ENCODE measurements at places on chromosomes 16 and 17. TPM values are rescaled to one million over a fixed set of nuclear protein-coding genes. Genes with fewer than 3 reads are reported as not detected.

Gene CDC6
- polyA plus RNA-seq = 1.8 TPM

DNA sequence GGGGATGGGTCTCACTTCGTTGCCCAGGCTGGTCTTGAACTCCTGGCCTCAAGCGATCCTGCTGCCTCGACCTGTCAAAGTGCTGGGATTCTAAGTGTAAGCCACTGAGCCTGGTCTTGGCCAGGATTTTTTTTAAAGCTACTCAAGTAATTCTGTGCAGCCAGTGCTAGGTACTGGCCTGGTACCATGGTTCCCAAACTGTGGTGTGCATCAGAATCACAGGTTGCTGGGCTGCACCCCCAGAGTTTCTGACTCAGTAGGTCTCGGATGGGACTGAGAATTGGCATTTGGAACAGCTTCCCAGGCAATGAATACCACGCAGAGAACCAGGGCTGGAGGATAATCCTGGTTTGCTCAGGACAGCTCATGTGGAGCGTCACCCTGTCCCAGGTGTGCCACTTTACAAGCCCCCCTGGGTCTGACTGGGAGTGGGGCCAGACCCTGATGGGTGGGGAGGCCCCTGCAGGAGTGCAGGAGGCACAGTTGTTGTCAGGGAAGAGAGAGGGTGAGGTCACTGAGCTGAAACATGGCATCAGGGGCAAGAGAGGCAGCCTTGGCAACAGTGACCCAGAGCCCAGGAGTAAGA, 10.7 kb upstream of the MRPS23 start:
- DNase-seq = no peak

Gene KDM8
- polyA plus RNA-seq = 6.2 TPM

Gene HAGHL
- polyA plus RNA-seq = 12.0 TPM

Gene DPEP3
- not detected for polyA plus RNA-seq

Gene GABARAP
- polyA plus RNA-seq = 905 TPM

- no peak for DNase-seq
These were observed 124.3 kb downstream of the SOCS1 start for GRCh38 chr16:11131706-11132105.

- no peak for DNase-seq
These were observed 560.3 kb upstream of the CDH8 start for GRCh38 chr16:62596584-62596983.

DNA sequence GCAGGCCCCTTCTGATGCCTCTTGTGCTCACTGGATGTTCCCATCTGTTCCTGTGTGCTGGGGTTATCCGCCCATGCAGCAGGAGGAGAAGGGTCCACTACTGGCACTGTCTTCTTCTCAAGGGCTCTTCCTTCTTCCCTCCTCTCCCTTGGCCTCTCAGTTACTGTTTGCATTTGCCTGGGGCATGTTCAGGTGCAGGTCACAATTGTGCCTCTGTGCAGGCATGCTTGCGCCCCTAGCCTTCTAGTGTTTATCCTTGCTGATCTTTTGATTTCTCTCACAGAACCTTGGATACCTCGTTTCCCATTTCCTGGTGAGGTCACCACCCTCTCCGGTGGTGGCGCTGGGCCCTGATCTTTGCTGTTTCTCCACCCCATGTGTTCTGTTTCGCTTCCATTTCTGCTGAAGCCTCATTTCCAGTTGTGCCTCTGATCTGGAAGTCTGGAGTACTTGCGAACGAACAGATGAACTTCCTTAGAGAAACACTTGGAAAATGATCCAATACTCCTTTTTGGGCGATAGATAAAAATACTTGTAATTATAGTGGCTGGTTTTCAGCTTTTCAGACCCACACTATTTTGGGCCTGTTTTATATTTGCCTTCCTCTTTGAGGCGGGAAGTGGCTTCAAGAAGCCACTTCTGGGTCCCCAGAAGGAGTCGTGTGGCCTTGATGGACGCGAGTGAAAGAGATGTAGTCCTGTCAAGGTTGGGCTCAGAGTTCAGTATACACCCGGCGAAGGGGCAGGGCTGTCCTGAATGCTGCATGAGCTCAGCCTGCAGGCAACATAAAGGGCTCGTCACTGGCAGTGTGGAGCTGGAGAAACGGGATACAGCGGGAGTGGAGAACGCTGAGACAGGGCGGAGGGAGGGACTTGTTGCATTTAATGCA, 312.9 kb downstream of the SNX29 start:
- no peak for DNase-seq

Gene CHST6
- polyA plus RNA-seq = not detected

DNA sequence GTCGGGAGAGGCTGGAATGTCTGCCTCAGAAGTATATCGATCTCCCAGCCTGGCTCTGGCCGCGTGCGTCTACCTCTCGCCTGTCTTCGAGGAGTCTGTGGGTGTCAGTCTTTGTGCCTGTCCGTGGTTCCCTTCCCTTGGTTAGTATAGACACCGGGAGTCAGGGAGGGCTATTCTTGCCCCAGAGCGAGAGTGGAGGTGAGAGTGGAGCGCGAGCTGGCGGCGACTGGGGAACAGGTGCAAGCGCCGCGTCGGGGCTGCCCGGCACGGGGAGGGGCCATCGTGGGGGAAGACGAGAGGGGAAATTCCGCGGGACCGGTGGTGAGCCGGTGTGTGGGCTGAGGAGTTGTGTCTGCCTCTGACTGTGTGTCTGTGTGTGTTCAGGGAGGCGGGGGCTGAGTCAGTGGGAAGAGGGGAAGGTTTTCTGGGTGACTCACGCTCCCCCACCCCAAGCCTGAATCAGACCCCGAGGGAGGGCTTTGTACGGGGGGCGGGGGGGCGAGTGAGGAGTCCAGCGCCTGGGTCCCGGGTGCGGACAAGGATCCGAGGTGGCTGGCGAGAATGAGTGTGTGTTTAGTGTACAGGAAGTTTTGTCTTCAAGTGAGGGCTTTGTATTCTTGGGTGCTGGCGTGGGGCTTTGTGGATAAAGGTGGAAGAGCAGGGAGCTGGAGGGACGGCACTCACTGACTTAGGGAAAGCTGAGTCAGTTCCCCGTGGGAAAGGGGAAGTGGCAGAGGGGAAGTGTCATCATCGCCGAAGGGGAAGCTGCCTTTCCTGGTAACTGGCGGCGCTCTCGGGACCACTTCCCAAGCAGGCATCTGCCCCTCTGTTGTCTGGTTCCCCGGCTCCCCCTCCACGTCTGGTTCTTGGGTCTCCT, 8.6 kb downstream of the KDM6B start:
- DNase-seq = peak; percentile 94

GRCh38 chr17:79975498-79976134, 60.1 kb downstream of the TBC1D16 start:
- no peak for DNase-seq

DNA sequence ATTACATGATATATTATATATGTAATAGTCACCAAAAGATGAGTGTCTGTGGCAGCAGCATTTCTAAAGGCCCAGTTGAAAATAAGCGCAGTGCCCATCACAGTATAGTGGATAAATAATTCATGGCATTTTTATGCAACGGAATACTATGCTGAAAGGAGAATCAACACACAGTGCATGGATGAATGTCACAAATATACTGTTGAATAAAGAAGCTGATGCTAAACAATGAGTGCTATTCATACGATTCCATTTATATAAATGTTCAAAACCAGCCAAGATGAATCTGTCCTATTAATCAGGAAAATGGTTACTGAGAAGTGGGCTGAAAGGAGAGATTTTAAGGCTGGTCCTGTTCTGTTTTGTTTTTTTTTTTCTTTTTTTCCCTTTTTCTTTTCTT, 61.6 kb downstream of the HSD17B2 start:
- DNase-seq = no peak

DNA sequence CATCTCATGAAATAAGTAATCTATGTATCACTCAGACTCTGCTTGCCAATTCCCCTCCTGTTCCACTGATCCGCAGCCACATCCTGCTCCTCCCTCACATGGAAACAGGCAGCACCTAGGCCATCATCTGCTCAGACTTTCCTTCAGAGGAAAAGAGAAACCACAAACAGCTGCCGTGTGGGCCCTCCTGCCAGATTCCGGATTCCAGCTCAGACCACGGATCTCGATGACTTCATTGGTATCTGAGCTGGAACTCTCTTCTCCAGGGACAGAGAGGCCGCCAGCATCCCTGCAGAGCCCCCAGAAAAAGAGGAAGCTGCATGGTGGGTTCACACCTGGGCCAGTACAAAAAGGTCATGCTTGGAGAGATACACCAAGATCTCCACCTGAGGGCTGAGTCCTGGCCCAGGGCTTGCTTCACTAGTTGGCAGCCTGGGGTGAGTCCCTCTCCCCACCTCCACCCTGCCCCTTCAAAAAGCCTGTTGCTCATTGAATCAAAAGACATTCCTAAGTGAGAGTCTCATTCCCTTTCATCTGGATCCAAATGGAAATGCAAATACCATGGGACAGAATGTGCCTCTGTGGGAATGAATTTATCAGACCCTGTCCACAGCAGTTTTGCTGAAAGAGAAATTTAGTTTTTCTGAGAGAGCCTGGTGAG, 47.2 kb downstream of the HOXB1 start:
- DNase-seq = no peak

DNA sequence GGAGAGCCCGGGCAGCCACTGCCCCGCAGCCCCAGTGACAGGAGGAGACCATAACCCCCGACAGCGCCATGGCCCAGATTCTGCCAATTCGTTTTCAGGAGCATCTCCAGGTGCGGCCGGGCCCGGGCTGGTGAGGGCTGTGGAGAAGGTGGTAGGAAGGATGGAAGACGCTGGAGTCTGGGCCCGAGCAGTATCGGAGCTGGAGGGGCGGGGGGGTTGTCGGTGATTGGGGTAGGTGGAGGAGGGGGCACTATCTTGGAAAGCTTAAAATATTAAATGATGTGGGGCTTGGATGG, 317 bp downstream of the CLTC start:
- no peak for DNase-seq

DNA sequence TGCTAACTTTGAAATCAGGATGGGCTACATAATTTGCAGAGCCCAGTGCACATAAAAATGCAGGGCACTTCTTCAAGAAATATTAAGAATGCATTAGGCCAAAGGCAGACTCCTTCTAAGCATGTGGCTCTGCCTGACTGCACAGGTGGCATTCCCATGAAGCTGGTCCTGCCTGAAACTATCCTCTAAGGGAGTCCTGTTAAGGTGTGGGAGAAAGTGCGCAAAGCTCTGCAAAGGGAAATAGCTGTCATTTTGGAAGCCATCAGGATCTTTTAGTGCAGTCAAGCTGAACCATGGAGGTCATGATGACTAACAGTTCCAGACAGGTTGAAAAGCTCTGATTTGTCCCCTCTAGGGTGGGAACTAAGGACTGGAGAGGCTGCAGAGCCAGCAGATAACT, 41.9 kb upstream of the CRHR1 start:
- DNase-seq = no peak

DNA sequence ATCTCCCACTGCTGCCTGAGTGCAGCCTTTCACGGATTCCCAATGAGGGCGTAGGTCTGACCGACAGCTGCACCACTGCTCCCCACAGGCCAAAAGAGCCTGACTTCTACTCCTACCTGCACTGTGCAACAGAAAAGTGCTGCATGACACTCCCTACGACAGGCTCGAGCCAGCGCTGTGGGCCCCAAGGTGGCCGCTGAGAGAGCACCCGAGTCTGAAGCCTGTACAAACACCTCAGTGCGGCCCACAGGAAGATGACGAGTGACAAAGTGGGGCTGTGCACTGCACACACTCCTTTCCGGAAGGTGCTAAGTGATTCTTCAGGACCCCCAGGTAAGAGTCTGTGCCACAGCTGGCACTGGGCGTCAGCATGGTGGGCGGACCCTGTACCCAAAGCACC, 41.2 kb downstream of the FANCA start:
- no peak for DNase-seq

Gene KRTAP4-6
- polyA plus RNA-seq = not detected

DNA sequence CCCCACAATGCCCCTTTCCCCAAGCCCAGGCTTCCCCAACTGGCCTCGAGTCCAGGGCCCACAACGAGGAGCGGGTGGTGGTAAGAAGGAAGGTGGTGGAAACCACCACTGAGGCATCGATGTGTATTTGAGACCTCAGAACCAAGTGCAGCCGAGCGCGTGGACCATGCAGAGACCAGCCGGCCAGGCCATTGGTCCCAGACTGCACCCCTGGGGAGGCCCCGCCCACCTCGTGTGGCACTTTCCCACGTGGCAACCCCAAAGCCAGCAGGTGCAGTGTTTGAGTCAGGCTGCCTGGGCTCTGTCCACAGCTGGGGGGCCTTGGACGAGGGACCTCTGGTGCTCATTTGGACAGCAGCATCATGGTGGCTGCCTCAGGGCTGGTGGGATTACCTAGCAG, 28.1 kb upstream of the BAHCC1 start:
- DNase-seq = no peak

Gene PPP1R27
- polyA plus RNA-seq = not detected

GRCh38 chr17:18377437-18378204, at the start of gene EVPLL:
EVPLL (plus strand) TSS chr17:18377778; CDS start chr17:18380938, 3,160 bp downstream.
- no peak for DNase-seq

GRCh38 chr16:49608779-49609178, 235.2 kb downstream of the C16orf78 start:
- no peak for DNase-seq

DNA sequence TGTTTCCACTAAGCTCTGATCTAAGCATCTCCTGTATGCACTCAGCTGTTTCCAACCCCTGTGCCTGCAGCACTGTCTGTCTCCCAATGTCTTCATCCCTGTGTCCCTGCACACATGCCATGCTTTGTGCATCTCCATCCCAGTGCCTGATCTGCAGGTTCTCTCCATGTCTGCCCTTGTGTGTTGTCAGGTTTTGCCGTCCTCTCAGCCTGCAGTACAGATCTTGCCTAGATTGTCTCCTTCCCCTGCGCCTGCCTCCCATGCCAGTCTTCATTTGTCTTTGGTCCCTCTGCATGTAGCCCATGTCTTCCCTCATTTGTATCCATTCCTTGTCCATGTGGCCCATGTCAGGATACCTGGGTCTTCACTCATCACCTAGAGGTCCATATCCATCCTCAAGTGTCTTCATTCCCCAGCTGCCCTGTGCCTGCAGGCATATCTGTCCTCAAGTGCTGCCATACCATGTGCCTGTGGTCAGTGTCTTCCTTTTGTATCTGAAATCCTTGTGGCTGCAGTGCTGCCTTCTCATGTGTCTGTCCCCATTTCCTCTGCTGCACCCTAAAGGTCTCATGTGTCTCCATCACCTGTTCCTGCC, 71.5 kb downstream of the TNFRSF13B start:
- no peak for DNase-seq

GRCh38 chr17:50360486-50361115, 12.4 kb downstream of the MRPL27 start:
- DNase-seq = no peak

Gene TPSG1
- polyA plus RNA-seq = not detected

Measured in immature natural killer cell (primary cell).